ENCODE measurements at places on chromosomes 12 and 14.

DNA sequence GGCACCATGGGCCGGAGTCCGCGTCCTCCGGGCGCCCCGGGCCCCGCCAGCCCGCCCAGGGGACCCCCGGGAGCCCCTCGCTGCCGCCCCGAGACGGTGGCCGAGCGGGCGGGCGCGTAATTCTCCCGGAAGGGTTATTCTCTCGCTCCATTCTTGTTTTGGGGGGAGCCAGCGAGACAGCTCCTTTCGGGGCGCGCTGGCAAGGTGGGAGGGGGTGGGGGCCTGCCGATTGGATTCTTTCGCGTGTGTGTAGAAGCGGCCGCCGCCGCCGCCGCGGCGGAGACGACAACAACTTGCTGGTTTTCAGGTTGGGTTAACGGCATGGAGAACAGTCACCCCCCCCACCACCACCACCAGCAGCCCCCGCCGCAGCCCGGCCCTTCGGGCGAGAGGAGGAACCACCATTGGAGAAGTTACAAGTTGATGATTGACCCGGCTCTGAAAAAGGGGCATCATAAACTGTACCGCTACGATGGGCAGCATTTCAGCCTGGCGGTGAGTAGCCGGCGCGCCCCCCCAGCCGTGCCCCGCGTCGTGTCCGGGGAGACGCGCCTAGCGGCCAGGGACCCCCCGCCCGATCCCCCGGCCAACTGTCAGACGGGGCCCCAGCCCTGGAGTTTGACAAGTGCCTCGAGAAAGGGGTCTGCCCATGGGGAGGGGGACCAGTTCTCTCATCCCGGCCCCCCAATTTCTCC is 755 bp downstream of the SETD1B start:
- DNase-seq, result peak; percentile 65

DNA sequence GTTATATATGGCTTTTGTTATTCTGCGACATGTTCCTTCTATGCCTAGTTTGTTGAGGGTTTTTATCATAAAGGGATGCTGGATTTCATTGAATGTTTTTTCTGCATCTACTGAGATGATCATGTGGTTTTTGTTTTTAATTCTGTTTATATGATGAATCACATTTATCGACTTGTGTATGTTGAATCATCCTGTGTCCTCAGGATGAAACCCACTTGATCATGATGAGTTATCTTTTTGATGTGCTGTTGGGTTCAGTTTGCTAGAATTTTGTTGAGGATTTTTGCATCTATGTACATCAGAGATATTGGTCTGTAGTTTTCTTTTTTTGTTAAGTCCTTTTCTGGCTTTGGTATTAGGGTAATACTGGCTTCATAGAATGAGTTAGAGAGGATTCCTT is 291.2 kb downstream of the AKAP6 start:
- DNase-seq, result no peak

GRCh38 chr12:101521136-101521535 is 46.0 kb downstream of the SPIC start:
- DNase-seq, result no peak

GRCh38 chr14:55180006-55180405 is 11.4 kb downstream of the DLGAP5 start:
- DNase-seq, result no peak

DNA sequence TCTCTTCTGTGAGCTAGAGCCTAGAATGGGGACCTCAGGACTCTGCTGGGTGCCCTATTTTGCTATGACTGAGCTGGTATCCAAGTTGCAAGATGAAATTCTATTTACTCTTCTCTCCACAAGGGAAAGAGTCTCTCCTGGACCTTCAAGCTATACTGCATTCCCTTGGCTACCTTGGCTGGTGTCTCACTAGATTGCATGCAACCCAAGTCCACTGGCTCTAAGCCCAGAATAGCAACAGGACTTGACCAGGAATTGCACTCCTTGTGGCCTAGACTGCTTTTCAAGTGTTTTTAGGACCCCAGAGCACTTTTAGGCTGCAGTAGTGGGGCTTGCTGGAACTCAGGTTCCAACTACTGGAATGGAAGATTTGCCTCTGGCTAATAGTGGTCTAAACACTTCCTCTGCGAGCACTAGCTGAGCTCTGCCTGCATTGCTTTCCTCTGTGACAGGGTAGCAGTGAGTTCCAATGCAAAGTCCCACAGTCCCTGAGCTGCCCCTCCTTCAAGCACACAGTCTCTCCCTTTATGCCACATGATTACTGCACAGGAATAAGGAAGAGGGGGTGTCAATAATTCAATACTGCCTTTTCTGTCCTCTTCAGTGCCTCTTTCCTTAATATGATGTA is 1009.1 kb upstream of the FLRT2 start:
- no peak for DNase-seq

DNA sequence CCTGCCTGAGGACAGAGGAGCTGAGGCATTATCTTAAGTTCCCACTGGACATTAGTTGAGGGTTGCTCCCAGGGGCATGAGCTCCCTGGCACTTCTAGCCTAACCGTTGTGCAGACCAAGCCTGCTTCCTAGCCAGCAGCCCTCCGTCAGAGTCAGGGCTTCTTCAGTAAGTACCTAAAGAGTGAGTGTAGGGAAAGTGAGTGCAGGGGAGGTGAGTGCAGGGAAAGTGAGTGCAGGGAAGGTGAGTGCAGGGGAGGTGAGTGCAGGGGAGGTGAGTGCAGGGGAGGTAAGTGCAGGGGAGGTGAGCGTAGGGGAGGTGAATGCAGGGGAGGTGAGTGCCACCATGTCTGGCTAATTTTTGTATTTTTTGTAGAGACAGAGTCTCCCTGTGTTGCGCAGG is 190.5 kb downstream of the ESRRB start:
- DNase-seq, result no peak
